ENCODE measurements at places on chromosomes 6 and 20.

DNA sequence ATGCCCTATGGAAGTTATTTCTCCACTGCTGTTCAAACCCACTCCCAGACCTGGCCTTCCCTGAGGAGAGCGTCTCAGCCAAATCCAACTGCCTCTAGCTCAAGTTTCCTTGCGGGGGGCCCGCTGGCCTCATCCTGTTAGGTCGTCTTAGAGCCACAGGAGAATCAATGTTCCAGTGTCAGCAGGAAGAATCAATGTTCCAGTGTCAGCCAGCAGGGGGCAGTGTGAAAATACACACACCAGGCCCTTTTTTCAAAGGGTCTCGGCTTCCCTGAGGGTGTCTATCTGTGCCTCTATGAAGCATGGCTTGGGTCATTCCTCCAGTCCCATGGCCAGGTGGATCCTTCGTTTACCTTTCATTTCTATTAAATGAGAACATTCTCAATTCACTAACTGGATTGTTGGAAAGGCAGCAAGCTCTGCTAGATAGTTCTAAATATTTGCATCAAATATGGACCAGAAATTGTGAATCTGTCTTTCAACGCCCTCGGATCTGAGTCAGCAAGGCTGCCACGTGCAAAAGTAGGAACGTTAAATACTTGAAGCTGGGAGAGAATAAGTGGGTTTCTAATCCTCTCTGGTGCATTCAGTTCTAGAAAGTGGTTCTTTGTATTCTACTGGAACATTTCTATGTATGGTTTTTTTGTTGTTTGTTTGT, 19.2 kb downstream of the PRND start:
- peak; percentile 51 for DNase-seq

DNA sequence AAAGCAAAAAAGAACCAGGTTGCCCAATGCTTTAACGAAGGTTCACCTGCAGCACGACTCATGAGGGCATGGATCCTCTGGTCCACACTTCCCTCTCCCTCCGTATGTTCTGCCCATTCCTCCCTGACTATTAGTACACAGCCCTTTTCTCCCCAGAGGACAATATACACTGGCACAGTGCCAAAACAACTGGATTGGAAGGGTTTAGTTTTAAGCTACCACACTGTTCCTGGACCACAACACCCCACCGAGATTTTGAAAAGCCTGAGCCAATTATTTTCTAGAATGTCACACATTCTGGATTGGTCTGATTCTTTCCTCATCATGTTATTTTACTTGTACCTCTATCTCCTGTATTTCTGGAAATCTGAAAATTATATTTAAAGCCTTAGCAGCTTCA, 2.9 kb upstream of the AKAP7 start:
- DNase-seq, result no peak

DNA sequence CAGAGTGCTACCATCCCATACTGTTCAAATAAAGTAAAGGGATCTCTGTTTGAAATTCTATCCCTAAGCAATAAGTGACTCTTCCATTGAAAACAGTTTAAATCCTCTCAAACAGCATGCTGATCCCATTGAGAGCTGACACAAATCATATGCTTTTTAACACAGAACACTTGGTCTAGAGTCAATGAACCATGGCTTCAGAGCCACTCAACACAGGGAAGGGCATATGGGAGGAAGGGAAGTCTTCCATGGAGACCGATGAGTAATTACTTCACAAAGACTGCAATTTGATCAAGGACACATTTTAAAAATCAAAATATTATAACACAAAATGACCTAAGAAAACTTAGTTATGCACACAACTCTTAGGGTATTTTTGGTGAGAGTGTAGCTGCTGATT, 1073.0 kb upstream of the MAP3K7 start:
- no peak for DNase-seq

DNA sequence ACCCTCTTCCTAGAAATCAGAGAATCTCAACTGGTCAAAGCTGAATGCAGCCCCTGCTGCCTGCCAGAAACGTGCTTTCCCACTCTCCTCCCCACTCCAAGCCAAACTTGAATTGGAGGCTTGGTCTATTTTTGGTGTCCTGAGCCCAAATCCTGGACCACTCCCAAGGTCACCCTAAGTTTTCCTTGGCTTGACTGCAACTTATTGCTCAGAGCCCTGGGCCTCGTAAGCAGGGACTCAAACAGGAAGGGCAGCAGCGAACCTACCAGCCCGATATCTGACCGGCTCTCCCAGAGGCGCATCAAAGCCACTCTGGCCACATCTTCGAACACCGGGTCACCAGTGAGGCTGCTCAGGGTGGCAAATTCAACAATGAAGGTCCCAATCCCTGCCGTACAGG, 12.7 kb downstream of the EDEM2 start:
- DNase-seq, result no peak

- no peak for DNase-seq
These were observed 44.9 kb upstream of the RNF24 start for GRCh38 chr20:4060064-4060795.

DNA sequence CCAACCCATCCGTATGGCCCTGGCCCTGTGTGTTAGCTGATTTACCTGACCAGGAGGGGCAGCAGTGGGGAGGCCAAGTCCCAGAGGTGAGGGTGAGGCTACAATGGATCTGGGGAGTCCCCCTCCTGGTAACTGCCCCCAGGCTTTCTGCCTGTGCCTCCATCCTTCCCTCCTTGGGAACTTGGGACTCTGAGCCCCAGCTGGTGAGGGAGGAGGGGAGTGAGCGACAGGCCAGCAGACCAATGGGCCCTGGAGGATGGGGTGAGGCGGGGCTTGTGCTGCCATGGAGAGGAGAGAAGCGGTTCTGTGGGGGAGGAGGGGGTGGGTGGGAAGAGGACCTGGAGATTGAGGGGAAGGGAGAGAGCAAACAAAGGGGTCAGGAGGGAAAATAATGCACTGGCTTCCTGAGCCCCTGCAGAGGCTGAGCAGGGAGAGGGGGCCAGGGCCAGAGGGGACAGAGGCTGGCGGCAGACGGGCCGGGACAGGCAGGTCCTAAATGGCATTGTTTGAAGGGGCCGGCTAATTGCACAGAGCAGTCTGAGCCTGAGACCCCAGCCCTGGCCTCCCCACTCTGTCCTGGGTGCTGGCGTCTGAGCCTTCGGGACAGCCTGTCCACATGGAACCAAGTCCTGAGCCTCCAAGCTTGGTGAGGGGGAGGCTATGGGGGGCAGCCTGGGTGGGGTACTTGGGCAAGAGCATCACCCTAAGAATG, 17.5 kb downstream of the DNMT3B start:
- no peak for DNase-seq

GRCh38 chr6:98136333-98136732, 698.0 kb upstream of the POU3F2 start:
- DNase-seq, result no peak

DNA sequence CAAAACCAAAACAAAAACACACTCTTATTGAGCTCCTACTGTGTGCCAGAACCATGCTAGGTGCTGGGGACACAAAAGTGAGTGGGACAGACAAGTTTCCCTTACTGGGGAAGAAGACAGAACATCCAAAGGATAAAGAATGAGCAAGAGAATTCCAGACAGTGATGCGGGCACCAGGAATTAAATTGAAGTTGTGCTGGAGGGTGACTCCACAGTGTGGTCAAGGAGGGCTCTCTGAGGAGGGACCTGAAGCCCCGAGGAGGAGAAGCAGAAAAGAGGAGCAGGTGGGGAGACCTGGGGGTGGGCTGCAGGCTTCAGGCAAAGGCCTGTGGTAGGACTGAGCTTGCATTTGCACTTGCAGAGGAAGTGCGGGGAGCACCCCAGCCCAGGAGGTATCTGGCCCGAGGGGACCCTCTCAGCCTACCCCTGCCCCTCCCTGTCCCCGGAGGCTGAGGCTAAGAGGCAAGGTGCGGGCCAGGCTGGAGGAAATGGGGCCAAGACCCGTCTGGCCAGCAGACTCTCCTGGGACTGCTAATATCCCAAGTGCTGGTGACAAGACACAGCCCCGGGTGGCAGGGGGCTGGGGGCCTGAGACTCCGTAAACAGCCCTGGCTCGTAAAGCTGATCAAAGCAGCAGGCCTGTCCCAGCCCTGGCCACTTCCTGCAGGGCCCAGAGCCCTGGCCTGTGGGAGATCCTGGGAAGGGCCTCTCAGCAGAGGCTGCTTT, 57.1 kb downstream of the SNAI1 start:
- no peak for DNase-seq

DNA sequence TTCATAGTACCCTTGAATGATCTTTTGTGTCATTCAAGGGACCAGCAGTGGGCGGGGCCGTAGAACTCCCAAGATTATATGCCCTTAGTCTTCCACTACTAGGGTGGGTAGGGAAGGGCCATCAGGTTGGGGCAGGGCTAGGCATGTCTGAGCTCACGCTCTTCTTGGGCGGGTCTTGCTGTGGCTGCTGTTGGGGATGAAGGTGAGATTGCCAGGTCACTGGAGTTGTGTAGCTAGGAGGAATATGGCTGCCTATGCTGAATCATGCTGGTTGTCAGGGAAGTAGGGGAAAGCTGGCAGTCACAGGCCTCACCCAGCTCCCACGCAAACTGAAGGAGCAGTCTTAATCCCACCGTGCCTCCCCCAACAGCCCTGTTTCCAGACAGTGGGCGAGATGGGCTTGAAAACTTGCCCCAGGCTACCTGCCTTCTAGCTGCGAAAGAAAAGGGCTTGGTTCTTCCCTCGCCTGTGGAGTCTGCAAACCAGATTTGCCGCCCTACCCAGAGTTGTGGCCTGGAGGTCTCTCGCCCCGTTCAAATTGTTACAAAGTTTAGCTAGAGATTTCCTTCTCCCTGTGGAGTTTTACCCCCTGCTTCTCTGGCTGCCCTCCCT, 76.4 kb upstream of the ADGRF4 start:
- no peak for DNase-seq

- DNase-seq, result no peak
These were observed 46.8 kb upstream of the RREB1 start for GRCh38 chr6:7060769-7061516.

All from activated T-helper 1 cell treated with anti-CD3 and anti-CD28 coated beads, Interleukin-2, amount 50 U/mL, for 16 hours (primary cell).